ENCODE measurements at places on chromosomes 4 and X. TPM values are rescaled to one million over a fixed set of nuclear protein-coding genes. Genes with fewer than 3 reads are reported as not detected.

DNA sequence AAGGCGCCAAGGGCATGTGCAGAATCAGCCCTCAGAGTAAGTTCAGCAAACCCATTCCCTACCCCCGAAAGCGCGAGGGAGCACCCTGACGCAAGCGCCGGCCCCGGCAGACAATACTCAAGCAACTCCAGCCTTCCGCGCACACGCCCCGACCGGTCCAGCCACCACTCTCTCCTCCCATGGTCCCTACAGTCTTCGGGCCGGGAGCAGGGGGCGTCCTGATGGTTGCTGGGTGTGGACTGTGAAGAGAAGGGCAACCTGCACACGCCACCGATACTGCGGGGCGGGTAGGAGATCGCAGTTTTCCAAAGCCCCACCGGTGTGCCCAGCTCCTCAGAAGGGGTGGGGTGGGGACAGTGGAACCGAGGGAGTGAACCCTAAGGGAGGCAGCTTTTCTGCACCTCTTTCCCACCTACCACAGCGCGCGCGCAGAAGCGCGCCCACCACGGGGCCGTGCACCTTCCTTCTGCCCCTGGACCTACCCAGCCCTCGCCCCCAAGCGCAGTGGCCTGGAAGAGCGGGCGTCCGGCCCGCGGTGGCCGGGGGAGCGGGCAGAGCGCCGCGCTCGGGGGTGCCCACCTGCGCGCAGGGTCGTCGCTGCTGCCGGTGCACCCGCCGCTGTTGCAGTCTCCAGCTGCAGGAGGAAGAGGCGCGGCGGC, 650.2 kb upstream of the DIPK2B start:
- DNase-seq = peak; percentile 36

DNA sequence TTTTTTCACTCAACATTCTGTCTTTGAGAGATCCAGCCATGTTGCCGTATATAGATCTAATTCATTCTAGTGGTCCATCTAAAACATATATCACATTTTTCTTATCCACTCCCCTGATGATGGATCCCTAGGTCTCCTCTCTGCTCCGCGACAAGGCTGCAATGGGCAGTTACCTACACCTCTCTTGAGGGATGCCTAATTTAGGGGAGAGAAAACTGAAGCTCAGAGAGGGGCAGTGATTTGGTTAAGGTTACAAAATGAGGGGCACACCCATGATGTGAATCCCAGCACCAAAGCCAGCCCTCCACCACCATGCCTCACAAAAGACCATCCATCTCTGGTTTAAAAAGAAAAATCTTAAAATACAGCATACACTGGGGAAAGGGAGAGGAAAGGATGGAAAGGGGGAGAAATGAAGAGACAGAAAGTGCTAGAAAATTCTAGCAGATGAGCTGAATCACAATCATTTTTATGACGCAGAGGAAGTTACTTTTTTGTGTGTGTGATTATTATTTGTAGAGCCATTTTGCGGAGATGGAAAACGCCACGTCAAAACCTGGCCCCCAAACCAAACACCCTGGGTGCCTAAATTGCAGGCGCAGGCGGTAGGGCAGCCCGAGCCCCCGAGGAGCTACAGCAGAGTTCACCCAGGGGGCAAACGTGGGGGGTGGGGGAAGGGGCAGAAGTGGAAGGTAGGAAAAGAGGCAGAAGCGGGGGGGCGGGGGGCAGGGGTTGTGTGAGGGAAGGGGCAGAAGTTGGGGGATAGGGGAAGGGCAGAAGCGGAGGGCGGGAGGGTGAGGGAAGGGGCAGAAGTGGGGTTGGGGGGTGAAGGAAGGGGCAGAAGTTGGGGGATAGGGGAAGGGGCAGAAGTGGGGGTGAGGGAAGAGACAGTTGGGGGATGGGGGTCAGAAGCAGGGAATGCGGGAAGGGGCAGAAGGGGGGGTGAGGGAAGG, 1.3 kb upstream of the TSPYL2 start:
- no peak for DNase-seq

The CD38 gene
- total RNA-seq = 9.4 TPM

GRCh38 chr4:57125996-57126395, 15.8 kb upstream of the IGFBP7 start:
- no peak for DNase-seq

GRCh38 chrX:45689971-45690370, 489.3 kb upstream of the DIPK2B start:
- no peak for DNase-seq

- no peak for DNase-seq
Measured at GRCh38 chrX:119775517-119776238, 15.8 kb downstream of the RPL39 start.

The TMSB15C gene
- total RNA-seq = 4.0 TPM

DNA sequence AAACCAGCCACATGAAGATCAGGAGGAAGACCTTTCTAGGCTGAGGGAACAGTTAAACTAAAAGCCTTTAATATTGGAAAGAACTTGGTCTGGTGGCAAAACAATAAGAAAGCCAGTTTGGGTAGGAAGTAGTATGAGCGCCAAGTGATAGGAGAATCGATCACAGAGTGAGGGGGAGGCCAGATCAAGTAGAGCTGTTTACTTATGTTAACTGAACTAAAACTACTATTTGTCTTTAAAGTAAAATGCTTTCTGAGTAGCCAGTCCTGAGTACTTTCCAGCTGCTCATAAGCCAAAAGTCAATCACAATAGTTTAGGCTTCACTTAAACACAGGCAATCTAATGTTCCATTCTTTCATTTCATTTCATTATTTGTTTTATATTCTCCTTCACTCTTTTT, 62.8 kb upstream of the RPA4 start:
- DNase-seq = no peak

The OTC gene
- total RNA-seq = not detected

The CSTF2 gene
- 67.2 TPM for total RNA-seq

DNA sequence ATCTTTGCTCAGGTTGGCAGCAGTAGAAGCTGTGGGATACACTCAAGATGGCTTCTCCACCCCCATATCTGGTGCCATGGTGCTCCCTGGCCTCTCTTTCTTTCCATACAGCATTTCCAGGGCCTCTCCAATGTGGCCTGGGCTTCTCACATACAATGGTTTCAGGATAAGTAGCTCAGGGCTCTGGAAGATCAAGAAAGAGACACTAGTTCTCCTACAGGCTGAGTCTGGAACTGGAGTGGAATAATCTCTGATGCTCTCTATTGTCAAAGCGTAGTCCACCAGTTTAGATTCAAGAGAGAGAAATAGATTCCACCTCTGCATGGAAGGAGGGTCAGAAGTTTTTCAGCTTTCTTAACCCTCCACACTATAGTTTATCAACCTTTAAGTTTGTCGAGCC, 138.2 kb upstream of the AADAT start:
- DNase-seq = no peak

The MAGEB16 gene
- not detected for total RNA-seq

- peak; percentile 31 for DNase-seq
Measured at GRCh38 chr4:150078041-150078578, at the start of gene DCLK2. TSS of gene DCLK2 (plus strand) at chr4:150078445. CDS start at chr4:150079028, 583 bp downstream.

The AMOT gene
- 16.2 TPM for total RNA-seq

The ATOH1 gene
- not detected for total RNA-seq

The EFHC2 gene
- total RNA-seq = 0.95 TPM

DNA sequence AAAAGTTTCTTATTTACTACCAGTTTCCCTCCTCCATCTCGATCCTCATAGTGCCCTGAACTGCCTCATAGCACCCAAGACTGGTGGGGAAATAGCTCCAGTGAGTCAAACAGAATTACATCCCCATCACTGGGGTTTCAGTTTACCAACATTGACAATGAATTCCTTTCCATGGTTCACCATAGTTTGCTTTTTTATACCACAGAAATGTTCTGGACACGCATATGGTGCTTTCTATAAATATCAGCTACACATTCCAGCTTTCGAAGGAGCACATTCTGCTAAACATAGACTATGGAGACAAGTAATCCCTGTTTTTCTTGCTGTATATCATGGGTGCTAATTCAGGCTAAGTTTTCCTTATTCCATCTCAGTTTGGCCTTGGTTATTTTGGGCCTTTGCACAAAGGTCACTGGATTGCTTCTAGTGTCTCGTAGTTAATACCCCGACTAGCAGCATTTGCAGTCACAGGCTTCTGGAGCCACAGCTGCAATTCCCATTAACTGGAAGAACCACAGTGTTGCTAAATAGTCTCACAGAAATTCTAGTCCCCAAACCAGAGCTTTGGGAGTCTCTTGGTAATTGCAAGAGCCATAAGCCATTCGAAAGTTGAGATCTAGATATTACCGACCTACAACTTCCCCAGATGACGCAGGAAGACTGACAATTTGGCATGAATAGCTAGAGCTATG, 53.4 kb upstream of the TRPC3 start:
- no peak for DNase-seq

The DMD gene
- total RNA-seq = 7.6 TPM

- DNase-seq = no peak
Measured at GRCh38 chr4:152690706-152691651, 11.2 kb upstream of the TMEM154 start.

The ZFP92 gene
- total RNA-seq = 0.22 TPM
